Pancreas (tissue), 10 donors: ENCODE measurements at places on chromosomes 11 and 22. TPM values are rescaled to one million over a fixed set of nuclear protein-coding genes. Genes with fewer than 3 reads are reported as not detected.

GRCh38 chr22:46676479-46676878, 56.3 kb downstream of the GRAMD4 start:
- no peak for DNase-seq

- DNase-seq: no peak
Measured at GRCh38 chr22:45846952-45847351, 130.0 kb downstream of the WNT7B start.

GRCh38 chr11:64306563-64306875, 1.2 kb downstream of the ESRRA start:
- DNase-seq: no peak

DNA sequence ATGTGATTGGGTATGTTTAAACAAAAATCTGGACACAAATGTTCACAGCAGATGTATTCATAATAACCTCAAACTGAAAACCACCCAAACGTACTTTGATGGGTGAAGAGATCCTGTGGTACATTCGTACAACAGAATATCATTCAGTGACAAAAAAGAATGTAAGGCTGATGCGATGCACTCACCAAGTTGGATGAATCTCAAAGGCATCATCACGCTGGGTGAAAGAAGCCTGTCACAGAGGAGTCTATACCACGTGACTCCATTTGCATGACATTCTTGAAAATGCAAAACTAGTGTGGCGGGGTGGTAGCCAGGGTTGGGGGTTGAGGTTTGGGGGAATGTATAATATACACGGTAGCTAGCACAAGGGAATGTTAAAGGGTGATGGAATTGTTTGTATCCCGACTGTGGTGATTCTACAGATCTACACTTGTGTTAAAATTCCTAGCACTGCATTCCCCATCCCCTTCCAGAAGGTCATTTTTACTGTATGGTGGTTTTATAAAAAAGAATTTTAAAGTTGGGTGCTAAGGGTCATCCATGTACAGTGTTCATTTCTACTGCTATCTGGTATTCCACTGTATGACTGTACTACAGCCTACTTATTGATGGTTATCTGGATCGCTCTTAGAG, 35.0 kb upstream of the SLC25A1 start:
- DNase-seq: no peak

GRCh38 chr11:134226806-134227325, 2.4 kb downstream of the VPS26B start:
- DNase-seq: no peak

DNA sequence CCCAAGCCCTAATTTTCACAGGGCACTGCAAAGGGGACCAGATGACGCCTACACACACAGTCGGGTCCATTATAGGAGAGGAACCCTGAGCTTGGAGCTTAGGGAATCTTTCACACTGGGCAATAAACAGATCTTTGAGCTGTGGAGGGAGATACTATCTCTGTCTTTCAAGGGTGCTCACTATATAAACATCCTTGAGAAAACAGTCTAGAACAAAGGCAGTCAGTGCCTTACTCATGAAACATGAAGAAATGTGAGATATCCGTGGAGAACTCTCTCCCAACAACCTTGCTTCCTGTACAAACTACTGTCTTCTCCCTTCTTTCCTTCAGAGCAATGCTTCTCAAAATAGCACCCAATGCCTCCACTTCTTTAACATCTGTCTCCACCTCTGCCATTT, 109.0 kb upstream of the APOA1 start:
- DNase-seq: no peak

KRTAP5-9 gene
- 0.19 TPM for total RNA-seq

CNIH2 gene
- 0.83 TPM for total RNA-seq

SLC6A5 gene
- total RNA-seq: not detected

GRCh38 chr22:18056807-18057474, 20.8 kb upstream of the PEX26 start:
- DNase-seq: peak; percentile 52

GRCh38 chr11:120911943-120912342, 112.0 kb upstream of the TBCEL start:
- no peak for DNase-seq

MMP8 gene
- total RNA-seq: not detected

DNA sequence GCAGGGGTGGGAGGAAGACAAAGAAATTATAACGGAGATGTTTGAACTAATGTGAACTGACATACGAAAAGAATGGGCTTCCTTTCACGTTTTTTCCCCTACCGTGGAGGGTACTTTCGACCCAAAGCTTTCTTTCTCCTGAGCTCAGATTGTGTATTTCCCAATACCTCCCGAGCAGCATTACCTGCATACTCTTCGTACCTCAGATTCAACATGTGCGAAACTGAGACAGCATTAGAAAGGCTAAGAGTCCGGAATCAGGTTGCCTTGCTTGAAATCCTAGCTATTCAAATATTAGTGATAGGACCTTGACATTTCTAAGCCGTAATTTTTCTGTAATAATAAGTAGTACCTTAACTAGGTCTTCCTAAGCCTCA, 778 bp upstream of the PAK1 start:
- DNase-seq: no peak

ADAMTS8 gene
- 1.6 TPM for total RNA-seq

DNA sequence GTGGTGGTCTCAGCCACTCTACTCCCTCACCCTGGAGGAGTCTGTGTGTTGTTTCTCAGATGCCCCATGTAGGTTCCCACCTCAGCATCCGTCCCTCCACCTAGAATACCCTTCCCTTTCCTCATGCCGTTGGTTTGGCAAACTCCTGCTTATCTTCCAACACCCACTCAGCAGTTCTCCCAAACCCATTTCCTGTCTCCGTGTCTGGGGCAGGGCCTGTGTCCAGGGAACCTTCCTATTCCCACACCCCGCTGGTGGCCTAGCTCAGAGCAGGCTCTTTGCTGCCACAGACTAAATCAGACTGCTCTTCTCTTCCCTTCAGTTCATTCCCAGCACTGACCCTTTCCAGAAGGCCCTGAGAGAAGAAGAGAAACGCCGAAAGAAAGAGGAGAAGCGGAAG, 7.5 kb upstream of the SREBF2 start:
- no peak for DNase-seq

TIRAP gene
- 7.2 TPM for total RNA-seq

- DNase-seq: no peak
Measured at GRCh38 chr11:76653674-76654284, 16.8 kb downstream of the LRRC32 start.

GAL3ST1 gene
- total RNA-seq: 2.8 TPM

SERPIND1 gene
- total RNA-seq: not detected

- no peak for DNase-seq
Measured at GRCh38 chr11:117187007-117187406, 8.5 kb downstream of the SIDT2 start.

- no peak for DNase-seq
Measured at GRCh38 chr22:21963790-21964211, 11.2 kb upstream of the PPM1F start.

- DNase-seq: peak; percentile 46
Measured at GRCh38 chr11:44632466-44633123, 67.1 kb downstream of the CD82 start.

EXPH5 gene
- 2.1 TPM for total RNA-seq
